ENCODE measurements at places on chromosomes 16 and 17.

GRCh38 chr17:18129041-18129502, 20.5 kb downstream of the MYO15A start:
- ATAC-seq: peak; percentile 80

- ATAC-seq: no peak
These were observed 29.0 kb downstream of the MYH11 start for GRCh38 chr16:15827709-15828343.

DNA sequence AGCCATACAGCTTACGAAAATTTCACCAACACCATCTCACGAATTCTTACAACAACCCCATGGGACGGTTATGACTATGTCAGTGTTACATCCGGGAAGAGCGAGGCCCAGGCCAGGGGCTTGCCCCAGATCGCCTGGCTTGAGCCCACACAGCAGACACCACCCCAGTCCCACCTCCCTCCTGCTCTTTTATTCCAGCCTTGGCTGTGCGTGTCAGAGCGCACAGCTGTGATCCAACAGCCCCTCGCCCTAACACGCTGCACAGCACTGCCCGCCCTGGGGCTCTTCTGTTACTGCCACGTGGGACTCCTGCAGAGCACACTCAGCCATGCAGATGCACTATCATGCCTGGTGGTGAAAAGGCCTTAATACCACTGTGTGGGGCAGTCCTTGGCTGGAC, 127.9 kb downstream of the ENGASE start:
- no peak for ATAC-seq

DNA sequence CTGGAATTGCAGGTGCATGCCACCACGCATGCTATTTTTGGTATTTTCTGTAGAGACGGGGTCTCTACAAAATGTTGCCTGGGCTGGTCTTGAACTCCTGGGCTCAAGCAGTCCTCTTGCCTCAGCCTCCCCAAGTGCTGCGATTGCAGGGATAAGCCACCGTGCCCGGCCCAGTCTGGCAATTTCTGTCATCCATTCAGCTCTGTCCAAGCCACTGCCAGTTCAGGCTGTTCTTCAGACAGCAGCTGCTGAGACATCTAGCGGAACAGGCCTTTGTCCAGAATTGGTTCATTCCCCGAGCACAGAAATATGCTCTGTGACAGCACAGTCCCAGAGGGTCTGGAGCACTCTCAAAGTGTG, 5.4 kb downstream of the SLC47A1 start:
- no peak for ATAC-seq

GRCh38 chr17:75511610-75512575, 3.4 kb downstream of the CASKIN2 start:
- no peak for ATAC-seq

DNA sequence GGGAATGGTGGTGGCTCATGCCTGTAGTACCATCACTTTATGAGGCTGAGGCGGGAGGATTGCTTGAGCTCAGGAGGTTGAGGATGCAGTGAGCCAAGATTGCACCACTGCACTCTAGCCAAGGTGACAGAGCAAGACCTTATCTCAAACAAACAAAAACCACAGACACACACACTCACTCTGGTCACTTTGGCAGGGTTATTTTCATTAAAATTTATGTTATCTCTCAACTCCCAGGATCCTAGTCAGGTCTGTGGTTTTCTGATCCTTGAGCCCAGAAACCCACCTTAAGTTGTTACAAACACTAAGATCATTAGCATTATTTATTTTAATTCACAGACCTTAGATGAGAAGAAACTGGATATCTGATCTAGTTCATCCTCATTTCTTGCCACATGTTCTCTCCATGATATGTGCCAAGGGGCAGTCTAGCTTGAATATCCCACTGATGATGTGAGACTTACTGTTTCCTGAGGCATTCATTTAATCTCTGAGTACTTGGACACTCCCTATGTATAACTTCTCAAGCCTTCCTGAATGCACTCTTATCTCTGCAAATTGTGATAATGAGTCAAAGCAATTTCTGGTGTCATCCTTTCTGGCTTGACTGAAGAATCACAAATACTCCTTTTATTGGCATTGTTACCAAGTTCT, 9.6 kb downstream of the ABHD15 start:
- ATAC-seq: peak; percentile 30

DNA sequence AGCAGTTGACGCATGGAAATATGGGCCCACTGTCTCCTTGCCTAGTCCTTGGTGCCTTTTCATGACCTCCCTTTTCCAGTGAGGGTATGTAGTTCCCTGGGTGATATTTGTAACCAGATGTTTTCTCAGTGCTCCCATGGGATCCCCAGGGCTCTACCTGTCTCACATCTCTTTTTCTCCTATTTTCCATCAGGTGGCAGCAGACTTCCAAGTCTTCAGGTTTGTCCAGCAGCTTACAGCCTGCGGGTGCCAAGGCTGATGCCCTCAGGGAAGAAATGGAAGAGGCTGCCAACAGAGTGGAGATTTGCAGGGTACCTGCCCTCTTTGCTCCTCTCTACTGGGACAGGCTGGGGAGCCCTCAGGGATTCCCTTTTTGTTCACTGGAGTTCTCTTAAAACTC, 89.1 kb downstream of the ELAC2 start:
- ATAC-seq: peak; percentile 65

DNA sequence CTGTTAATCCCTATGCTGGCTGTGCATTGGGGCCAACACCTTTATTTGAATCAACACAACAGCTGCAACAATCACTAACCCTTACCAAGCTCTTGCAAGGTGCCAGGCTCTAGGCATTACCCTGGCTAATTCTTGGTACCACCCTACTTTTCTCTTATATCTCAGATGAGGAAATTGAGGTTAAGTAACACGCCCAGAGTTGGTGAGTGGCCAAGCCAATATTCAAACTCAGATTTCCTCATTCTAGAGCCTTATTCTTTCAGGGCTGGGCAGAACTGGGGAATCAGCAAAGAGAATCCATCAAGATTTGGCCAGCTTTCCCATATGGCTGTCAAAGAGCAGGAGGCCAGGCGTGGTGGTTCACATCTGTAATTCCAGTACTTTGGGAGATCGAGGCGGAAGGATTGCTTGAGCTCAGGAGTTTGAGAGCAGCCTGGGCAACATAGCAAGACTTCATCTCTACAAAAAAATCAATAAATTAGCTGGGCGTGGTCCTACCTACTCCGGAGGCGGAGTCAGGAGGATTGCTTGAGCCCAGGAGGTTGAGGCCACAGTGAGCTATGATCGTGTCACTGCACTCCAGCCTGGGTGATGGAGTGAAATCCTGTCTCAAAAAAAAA, 23.7 kb downstream of the ARSG start:
- no peak for ATAC-seq

GRCh38 chr17:48244814-48245213, 137.2 kb downstream of the SNX11 start:
- ATAC-seq: no peak

- ATAC-seq: no peak
These were observed 3.6 kb upstream of the TMIGD1 start for GRCh38 chr17:30337393-30337999.

GRCh38 chr17:65163990-65164495, 26.9 kb downstream of the RGS9 start:
- ATAC-seq: peak; percentile 68

DNA sequence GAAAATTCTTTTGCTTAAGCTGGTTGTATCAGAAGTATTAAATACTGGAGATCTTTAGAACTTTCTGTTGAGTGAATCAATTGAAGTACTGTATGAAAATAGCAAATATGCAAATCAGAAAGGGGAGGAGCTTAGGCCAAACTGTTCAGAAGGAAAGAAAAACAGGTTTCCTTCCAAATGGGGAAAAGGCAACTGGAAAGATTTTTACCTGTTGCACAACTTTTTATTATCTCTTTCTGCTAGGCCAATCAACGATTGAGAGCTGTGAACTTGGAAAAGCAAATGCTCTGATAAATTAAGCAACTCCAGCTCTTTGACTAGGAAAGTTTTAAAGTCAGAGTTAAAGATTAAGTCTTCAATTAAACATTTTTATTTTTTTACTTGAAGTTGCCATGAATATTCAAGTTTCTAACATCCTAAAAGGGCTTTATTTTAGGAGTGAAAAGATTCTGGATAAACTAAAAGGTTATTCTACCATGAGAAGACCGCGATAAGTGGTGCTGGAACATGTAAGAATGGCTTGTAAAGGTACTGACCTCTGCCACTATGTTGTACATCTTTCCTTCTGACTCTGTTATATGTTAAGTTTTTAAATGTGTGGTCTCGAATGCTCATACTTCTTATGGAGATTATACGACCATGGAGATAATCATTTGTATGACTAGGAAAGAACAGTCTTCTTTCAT, 16.5 kb downstream of the DCUN1D3 start:
- ATAC-seq: no peak

DNA sequence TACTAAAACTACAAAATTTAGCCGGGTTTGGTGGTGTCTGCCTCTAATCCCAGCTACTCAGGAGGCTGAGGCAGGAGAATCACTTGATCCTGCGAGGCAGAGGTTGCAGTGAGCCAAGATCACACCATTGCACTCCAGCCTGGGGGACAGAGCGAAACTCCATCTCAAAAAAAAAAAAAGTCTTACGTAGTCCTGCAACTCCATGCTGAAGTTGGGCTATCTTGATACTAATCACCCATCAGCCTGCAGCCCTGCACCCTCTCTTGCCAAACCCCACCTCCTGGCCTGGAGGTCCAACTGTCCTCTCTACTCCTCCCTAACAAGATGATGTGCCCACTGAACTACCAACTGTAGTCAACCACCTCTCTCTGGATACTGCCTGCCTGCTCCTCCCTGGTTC, 4.8 kb downstream of the TMEM170A start:
- ATAC-seq: no peak

DNA sequence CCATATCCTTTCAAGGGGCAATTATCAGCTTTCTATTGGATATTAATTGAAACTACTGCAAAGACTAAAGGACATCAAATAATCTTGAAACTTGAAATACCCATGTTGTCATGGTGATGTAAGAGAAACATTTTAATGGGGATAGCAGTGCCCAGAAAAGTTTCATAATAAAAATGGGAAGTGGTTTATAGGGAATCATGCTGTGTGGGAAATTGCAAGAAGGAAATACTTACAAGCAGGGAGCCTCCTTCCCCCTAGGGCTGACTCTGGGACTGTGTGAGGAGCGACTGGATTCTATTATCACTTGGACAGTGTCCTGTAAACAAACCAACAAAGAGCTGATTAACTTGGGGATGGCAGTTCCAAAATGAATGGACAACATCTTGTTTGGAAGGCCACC, 1393.1 kb upstream of the GOT2 start:
- no peak for ATAC-seq

DNA sequence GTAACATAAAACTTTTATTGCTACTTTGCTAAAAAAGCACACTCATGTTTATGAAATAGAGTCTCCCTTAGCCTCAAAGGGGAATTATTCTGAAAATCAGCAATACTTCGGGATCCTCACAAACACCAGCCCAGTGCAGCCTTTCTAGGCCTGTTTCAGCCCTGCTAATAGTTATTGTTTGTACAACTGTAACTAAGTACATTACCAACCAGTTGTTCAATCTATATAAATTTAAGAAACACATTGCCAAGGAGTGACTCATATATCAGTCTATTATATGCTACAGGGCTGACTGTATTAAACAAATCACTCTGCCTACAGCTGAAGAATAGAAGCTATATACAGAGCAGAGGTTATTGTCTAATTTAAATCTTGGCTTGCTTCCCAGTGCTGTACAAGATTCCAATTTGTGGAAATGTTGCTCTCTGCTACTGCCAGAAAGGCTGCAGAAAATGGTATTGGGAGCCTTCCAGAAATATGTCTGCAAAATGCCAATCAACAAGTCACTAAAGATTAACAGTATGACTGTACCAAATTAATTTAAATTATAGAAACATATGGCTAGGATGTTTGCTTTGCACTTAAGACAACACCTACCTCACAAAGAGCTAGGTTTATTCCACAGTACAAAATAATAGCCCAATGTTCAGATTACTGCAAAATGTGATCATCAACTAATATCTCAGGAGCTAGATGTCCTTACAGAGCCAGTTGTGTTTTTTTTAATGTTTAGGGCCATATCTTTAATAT, 49.7 kb downstream of the TOX3 start:
- ATAC-seq: no peak

DNA sequence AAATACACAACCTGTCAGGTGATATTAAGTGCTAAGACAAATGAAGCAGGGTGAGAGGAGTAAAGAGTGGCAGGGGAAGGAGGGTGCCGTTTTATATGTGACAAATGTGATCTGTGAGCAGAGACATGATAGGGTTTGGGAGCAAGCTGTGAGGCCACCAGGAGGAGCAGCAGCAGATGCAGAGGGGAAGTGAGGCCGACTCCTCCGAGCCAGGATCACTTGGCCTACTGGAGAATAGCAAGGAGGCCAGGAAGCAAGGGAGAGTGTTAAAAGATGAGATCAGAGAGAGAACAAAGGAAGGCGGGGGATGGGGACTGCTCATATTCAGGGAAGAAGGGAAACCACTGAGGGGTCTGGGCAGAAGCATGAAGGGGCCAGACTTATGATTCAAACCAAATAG, 129.4 kb downstream of the TANGO6 start:
- peak; percentile 95 for ATAC-seq

GRCh38 chr17:1714427-1714979, 4.3 kb upstream of the TLCD2 start:
- ATAC-seq: peak; percentile 55

GRCh38 chr17:40113110-40113906, 8.5 kb upstream of the MSL1 start:
- ATAC-seq: peak; percentile 76

- no peak for ATAC-seq
These were observed 17.7 kb downstream of the ITGAL start for GRCh38 chr16:30490210-30490609.

- no peak for ATAC-seq
These were observed 26.6 kb upstream of the MYLK3 start for GRCh38 chr16:46774743-46775177.

DNA sequence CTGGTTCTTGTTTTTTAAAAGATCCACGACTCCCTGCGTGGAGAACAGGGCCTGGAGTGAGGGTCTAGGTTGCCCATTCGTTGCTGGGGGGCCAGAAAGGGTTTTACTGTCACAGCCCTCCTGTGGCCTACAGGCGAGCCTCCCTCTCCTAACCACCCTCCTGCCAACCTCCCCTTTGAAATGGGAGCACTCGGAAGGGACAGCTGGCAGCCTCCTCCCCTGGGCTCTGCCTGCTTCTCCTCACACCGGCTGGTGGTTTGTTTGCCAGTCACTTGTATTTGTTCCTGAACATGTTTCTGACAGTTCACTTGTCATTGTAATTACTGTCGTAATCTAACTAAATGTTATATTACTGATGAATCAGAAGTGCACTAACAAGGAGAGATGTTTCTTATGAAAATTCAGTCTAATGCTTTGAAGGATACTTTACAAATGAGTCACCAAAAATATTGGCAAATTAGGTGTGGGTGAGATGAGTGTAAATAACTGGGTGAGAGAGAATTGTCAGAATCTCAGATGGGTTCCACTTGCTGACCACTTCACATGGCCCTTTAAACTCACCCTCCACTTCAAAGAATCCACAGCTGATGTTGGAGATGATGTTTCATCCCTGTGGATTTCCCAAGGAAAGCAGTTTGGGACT, 2.7 kb upstream of the SPPL2C start:
- no peak for ATAC-seq

- peak; percentile 75 for ATAC-seq
These were observed 15.4 kb downstream of the ARL2BP start for GRCh38 chr16:57260294-57260929.

DNA sequence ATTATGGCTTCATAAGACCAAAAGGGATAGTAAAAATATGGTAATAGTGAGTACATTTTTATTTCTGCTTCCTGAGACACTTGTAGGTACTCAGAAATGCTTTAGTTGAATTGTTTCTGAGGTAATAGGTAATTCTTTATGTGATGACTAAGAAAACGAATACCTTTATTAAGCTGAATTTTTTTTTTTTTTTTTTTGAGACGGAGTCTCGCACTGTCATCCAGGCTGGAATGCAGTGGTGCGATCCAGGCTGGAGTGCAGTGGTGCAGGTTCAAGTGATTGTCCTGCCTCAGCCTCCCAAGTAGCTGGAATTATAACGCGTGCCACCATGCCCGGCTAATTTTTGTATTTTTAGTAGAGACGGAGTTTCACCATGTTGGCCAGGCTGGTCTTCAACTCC, 1.9 kb downstream of the RAD51C start:
- no peak for ATAC-seq

All from SK-N-SH treated with all-trans-retinoic acid at 6 μM for 48 hours (cell line).